Muscle of back (tissue), 13 donors: ENCODE measurements at places on chromosomes 4 and X. TPM values are rescaled to one million over a fixed set of nuclear protein-coding genes. Genes with fewer than 3 reads are reported as not detected.
A peak's percentile ranks its signal among the peaks of the same experiment; 100 is the strongest.

Gene CNKSR2
- 2.7 TPM for polyA plus RNA-seq

Gene GUCY1A1
- 15.5 TPM for polyA plus RNA-seq

Gene ZMAT1
- polyA plus RNA-seq, result 3.9 TPM

Gene SH3BP2
- polyA plus RNA-seq, result 25.8 TPM

Gene PASD1
- polyA plus RNA-seq, result 0.04 TPM

DNA sequence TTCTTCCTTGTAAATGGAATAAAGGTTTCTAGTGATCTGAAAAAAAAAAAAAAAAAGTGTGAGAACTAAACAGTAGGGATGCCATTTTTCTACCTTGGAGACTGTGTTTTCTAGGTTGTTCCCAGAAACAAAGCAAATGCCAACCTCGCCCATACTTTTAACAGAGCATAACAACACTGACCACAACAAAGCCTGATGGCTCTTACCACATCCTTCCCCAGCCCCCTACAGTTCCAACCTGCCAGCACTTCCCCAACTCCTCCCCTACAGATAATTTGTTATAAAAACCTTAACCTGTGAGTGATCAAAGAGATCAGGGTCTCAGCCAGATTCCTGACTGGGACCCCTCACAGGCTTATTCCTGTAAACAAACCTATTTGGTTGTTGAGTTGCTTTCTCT is 940.0 kb downstream of the SH3BGRL start:
- DNase-seq, result no peak

DNA sequence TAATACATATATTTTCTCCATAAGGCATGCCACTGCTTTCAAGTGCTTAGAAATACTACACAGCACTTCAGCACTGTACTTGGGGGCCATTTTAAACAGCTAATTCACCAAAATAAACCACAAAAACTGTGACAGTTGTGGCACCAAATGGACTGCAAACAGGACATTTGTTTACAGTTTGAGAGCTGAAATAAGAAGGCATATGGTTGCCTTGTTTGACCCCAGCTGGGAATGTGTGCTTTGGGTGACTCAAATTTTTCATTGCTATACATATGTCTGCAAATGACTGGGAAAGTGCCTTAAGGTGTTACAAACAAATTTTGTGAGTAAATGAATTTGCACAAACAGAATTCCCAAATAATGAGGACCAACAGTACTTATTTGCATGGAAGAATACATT is 124.2 kb downstream of the BANK1 start:
- DNase-seq, result no peak

- DNase-seq, result peak; percentile 9
Measured at GRCh38 chr4:104591510-104591911, 96.8 kb upstream of the CXXC4 start.

DNA sequence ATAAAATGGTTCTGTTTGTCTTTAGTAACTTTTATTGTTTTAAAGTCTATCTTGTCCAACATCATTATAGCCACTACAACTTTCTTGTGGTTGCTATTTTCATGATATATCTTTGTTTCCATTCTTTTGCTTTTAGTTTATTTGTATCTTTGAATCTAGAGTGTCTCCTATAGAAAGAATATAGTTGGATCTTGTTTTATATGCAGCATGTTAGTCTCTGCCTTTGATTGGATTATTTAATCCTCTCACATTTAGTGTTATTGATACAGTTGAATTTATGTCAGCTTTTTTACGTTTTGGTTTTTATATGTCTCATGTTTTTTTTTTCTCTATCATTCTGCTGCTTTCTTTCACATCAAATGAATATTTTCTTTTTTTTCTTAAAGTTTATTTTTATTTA is 98.1 kb downstream of the VSIG4 start:
- DNase-seq, result no peak

GRCh38 chrX:101385795-101386541 is at the start of gene BTK:
Gene BTK (minus strand): TSS chrX:101386191. CDS start chrX:101375284, 10,907 bp downstream.
- no peak for DNase-seq

- DNase-seq, result no peak
Measured at GRCh38 chr4:154511981-154512380, 20.4 kb upstream of the DCHS2 start.

DNA sequence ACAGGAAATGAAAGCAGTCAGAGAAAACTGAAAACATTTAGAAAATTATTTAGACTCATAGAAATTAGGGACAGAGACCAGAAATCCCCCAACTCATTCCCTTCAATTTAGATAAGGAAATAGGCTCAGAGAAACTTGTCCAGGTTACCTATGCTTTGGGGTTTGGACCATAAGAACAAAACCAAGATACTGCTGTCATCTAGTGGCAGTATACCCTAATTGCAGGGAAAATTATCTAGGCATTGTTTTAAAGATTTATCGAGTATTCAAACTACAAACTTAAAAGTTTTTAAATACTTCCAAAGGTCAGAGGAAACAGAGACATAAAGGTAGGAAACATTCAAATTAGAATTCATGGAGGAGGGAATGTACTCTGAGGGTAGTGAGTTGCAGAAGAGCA is 67.0 kb upstream of the KLHL13 start:
- DNase-seq, result no peak

- DNase-seq, result no peak
Measured at GRCh38 chr4:55356991-55357461, 11.0 kb downstream of the SRD5A3 start.

GRCh38 chr4:87835743-87836142 is 3.0 kb downstream of the MEPE start:
- DNase-seq, result no peak

DNA sequence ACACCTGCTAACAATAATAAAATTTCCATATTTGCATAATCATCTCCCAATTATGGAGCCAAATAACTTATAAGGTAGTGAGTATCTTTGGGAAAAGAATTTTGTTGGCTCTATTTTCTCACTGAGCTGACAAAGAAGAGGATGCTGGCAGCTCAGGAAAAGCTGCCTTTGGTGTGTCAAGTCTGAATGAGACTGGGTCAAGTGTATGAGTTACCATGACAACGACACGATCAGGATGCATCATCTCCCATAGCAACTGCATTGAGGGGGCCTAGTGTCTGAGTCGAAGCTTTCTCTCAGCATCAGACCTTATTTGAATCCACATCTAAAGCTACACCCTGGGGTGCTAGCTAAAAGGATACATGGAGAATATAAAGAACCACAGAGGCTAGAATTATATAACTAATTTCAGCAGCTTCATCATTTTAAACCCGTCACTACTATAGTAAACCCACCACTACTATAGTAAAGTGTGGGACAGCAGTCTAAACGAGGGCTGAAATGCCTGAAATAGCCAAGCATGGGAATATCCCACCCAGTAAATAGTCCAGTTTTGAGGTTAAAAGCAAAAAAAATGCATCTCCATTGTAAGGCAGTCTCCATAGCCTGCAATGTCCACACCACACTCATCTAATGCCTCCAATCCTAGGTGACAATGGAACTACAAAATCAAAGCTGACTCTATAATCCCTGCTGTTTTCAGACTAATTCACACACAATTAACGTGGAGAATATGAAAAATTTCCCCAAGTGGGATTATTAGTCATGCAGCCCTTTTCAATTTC is 16.0 kb downstream of the GSPT2 start:
- no peak for DNase-seq
